ENCODE measurements at places on chromosomes 4 and X.

- DNase-seq, result no peak
Observed at GRCh38 chrX:9534686-9535085, 69.8 kb downstream of the TBL1X start.

DNA sequence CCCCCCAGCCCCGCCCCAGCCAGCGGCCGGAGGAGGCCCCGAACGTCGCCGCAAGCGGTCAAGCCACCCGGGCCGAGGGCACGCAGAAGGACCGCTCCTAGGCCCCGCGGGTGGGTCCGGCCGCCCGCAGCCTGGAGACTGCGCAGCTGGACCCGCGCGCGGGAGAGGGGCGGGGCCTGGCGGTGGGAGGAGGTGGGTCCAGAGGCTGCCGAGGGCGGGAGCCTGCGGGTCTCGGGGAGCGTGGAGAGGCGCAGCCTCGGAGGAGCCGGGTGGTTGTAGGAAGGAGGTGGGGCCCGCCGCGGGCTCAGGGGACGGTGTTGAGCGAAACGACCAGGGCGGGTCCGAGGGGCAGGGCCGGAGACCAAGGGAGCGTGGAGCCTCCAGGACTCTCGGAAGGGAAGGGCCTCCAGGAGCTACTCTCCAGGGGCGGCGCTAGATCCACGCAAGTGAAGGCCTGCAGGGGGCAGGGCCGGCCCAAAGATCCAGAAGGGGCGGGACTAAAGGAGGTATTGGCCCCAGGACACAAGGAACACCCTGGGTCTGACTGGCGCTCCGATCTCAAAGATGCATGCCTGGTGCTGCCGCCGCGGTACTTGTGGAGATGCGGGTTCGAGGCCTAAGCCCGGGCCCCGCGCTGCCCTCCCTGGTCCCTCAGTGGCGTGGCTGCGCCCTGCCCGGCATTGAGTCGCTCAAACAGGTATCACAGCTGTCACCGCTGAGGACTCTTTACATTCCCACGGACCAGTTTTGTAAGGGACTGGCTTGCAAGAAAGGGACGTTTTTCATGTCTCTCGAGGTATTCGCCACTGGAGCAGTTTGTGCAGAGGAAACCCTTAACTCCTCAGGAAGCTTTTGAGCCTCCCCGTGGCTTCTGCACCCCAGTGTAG lies 5.9 kb downstream of the TIMM17B start:
- DNase-seq, result no peak

DNA sequence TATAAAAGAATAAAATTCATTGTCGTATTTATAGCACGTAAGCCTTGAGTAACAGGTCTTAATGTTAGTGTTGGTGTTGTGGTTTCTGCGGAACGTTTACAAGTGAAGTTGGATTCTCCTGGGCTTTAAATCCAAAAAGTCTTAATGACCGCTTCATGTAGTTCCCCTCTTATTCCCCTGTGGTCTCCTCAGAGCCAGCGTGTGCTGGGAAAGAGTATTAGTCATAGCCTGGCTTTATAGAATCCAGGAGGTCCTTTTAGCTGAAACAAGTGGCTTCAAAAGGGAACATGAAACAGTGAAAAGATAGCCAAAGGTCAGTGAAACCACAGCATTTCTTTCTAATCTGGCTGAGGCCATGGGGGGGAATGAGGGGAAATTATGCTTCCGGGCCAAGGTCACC lies 79.1 kb downstream of the CLCN4 start:
- no peak for DNase-seq

DNA sequence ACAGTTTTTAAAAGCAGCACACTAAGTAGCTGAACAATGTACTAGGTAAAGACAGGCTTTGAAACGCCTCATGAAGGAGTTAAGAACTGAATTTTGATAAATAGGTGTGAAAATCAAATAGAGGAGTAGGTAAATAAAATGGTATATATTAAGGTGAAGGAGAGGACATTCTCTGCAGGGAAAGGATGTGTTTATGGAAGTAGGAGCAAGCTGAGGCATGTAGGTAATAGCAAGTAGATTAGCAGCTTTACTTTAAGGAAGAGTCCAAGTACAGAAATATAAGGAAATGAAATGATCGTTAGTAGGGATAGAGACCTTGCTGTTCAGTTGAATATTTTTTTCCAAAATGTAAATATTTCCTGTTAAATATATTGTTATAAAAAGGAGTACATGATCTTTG lies 12.5 kb downstream of the METAP1 start:
- no peak for DNase-seq

GRCh38 chr4:58111818-58112217 lies 1001.6 kb upstream of the IGFBP7 start:
- no peak for DNase-seq

- no peak for DNase-seq
Observed at GRCh38 chrX:44881549-44881948, 8.6 kb downstream of the KDM6A start.

GRCh38 chr4:130336585-130337217 lies 1240.7 kb downstream of the C4orf33 start:
- DNase-seq, result peak; percentile 37

GRCh38 chr4:81392164-81392563 lies 79.5 kb downstream of the RASGEF1B start:
- DNase-seq, result peak; percentile 51

- DNase-seq, result no peak
Observed at GRCh38 chr4:7233601-7234000, 41.3 kb downstream of the SORCS2 start.

DNA sequence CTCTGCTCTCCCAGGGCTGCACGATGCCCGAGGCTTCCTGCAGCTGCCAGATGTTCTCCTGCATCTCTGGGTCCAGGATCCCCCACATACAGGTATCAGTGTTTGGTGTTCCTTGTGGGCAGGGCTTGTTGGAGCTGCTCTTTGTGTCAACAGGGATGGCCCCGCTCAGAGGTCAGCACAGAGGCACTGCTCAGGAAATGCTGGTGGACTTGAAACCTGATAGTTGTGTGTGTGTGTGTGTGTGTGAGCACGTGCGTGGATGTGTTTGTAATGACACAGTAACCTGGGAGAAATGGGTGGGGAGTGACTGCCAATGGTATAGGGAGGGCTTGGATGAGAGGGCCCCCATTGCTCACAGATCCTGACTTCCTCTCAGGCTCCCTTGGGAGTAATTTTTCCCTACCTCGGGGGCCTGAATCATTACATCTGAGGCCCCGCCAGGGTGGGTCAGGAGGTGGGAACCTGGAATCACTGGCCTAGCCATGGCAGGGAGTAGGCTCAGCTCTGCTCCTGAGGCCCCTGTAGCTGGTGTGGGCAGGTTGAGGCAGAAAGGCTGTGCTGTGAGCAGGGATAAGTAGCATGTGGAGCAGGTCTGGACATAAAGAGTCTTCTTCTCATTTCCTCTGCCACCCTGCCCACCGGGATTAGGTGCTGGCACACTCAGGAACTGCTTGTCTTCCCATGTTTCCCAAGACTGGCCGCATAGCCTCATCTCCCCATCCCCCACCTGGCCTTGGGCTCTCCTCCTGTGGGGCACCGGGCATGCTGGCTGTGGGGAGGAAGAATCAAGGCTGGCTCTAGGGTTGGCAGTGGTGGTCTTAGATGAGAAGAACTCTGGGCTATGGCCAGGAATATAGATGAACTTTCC lies 2.5 kb upstream of the EFNB1 start:
- no peak for DNase-seq

- DNase-seq, result no peak
Observed at GRCh38 chrX:54029529-54030143, 14.6 kb downstream of the PHF8 start.

DNA sequence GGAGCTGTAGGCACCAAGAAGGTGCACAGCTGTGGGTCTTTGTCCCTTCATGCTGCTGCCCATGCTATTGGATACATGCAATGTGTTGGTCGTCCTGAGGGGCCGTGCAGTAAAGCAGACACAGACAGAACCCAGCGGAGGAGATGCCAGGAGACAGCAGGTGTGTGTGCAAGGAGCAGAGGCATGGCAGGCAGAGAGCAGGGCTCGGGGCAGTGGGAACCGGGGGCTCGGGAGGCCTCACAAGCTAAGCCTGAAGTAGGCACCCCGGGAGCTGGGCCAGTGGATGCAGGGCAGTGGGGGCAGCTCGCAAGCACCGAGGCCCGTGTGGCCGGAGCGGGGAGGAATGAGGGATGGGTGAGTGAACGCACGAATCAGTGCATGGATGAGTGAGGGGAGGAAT lies 13.2 kb downstream of the HTRA3 start:
- DNase-seq, result no peak

- DNase-seq, result no peak
Observed at GRCh38 chr4:12414181-12414812, 985.6 kb upstream of the HS3ST1 start.

DNA sequence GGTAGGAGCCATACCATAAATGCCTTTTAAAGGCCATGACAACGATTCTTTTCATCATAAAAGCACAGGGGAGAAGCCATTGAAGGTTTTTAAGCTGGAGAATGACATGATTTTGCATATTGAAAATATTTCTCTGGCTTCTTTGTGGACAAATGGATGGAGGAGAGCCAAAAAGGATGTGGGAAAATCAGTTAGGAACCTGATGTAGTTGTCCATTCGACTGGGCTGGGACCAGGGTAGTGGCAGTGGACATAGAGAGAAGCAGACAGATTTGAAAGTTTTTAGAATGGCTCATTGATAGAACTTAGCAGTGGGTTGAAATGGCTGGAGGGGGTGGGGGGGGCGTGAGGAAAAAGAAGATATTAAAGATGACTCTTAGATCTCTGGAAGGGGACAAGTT lies 19.7 kb upstream of the MSN start:
- DNase-seq, result no peak

GRCh38 chr4:37522996-37523395 lies 163.2 kb downstream of the RELL1 start:
- no peak for DNase-seq

DNA sequence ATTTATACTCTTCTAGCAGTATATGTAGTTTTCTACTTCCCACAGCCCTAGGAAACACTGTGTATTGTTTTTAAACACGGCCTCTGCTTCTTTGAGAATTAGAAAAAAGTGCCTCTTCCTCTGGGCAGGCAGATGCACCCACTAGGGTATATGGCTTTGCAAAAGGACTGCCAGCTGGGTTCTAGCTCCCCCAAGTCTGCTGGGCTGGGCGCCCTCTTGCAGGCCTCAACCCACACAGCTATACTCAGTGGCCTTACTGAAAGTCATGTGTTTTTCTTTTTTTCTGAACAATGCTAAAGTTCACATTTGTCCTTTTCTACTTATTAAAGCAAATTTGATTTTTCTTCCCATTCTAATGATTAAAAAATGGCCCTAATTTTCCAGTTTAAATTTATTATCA lies 35.5 kb upstream of the BMPR1B start:
- DNase-seq, result no peak

DNA sequence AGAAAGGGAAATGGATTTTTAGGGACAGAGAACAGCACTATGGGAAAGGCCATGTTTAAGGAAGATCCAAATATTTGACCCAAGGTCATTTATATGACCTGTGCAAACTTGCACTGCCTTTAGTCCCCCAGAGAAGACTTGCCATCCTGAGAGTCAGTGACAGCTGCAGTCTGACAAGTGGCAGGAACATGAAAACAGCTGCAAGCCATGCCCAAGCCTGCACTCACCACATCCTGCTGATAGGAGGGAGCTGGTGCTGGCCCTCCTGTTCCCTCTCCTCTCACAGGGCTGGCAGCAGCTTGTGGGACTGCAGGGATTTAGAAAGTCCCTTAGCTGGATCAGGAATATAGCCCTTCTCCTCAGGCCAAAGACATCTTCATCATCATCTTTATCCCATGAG lies 187.7 kb downstream of the RAP1GDS1 start:
- DNase-seq, result peak; percentile 91

DNA sequence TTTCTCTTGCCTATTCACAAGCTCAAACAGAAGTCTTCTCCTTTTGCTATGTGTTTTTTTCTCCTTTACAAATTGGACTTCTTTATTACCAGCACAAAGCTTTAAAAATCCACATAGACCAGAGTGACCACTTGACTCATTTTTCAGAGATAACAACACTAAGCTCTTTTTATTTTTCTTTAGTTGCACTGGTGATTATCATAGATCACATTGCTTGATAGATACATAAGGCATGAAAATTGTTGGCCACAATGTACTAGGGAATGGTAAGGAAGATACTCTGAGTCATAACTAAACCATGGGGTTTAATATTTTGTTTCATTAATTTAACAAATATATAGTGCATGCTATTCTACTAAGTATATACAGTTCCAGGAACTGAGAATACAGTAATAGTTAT lies 159.0 kb downstream of the GASK1B start:
- DNase-seq, result no peak

GRCh38 chr4:84952004-84952403 lies 14.5 kb downstream of the WDFY3 start:
- DNase-seq, result no peak

DNA sequence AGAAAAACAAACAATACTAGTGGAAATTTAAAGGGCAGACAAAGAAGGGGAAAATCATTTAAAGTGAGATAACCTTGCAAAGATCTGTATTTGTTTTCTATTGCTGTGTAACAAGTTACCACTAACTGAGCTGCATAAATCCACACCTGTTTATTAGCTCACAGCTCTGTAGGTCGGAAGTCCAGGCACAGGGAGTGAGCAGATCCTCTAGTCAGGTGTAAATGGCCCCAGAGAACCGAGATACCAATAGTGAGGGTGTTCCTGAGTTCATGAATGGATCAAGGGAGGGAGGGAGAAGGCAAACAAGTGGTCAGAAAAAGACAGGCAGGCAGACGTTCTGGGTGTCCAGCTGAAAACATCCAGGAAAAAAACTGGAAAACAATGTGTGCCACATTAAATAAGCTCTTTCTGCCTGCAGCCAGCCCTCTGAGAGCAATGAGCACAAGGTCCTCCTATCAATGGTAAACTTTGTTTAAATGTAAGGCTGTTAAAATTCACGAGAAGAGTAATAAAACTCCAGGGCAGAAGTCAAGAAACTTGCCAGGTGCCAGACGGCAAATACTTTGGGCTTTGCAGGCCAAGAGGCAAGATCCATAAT lies 25.0 kb downstream of the ADGRA3 start:
- DNase-seq, result no peak

DNA sequence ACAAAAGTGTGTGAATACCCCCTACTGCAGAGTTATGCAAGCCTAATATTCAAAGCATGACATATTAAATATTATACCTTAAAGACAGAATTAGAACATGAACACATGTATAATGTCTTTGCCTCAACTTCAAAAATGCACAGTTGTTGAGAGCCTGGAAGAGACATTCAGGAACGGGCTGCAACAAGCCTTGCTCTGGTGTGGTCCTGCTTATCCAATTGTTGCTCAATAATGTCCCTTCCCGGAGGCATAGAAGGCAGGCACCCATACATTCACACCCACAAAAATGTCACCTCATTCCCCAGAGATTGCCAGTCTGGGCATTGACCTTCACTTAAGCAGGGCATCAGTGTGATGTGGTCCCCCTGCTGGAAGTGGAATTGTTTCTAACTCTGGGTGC lies 238.8 kb downstream of the CBR4 start:
- no peak for DNase-seq

DNA sequence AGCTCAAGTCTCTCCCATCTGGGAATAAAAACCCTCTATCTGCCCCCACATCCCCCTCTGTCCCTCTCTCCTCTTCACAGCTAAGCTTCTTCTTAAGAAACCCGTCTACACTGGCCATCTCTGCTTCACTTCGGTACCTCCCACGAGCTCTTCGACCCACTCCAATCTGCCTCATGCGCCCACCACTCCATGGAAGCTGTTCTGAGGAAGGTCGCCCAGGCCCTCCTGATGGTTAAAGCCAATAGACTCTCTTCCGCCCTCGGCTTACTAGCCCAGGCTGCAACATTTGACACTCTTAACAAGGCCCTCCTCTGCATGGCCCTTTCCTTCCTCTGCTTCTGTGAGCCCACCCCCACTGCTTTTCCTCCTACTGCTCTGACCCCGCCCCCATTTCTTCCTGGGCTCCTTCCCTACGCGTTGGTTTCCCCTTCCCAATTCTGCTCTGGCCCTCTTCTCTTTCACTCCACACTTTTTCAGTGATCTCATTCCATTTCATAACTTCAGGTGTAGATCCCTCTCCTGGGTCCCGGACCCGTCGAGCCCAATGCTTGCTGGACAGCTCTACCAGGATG lies 11.8 kb downstream of the IQSEC2 start:
- DNase-seq, result no peak

- no peak for DNase-seq
Observed at GRCh38 chr4:108940634-108941033, 177.8 kb upstream of the ETNPPL start.
